ENCODE measurements at places on chromosomes 2 and 18. TPM values are rescaled to one million over a fixed set of nuclear protein-coding genes. Genes with fewer than 3 reads are reported as not detected.

Gene HADHB
- 161 TPM for polyA plus RNA-seq

- no peak for DNase-seq
Observed at GRCh38 chr2:240831594-240832204, 11.7 kb upstream of the KIF1A start.

Gene MARCHF4
- 0.09 TPM for polyA plus RNA-seq

Gene FAM161A
- 14.0 TPM for polyA plus RNA-seq

DNA sequence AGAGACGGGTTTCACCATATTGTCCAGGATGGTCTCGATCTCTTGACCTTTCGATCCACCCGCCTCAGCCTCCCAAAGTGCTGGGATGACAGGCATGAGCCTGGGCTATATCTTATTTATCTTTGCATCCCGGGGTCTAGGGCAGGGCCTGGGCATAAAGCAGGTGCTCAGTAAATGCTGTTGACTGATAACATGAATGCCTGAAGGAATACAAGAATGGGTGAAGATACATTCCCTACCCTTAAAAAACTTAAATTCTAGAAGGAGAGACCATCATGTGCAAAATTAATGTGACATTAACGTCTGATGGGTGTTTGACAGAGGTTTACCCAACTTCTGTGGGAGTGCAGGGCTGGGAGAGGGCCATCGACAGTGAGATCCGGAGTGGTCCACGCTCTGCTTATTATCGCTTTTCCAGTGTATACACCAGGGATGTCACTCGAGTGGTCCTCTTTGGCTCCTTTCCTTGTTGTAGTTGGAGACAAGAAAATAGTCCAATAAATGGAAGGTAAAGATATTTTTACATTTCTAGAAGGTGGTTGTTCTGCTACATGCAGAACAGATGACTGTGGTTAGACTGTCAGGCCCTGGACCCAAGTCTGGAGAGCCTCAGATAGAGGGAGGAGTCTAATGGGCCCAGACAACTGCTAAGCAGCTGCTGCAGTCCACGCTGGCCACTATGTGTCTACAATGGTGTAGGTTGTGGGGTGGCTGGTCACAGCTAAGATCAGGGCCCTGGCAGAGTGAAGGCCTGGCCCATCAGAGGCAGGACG, 131.7 kb downstream of the MYCN start:
- DNase-seq: no peak

Gene RND3
- 55.4 TPM for polyA plus RNA-seq

Gene GRHL1
- 8.0 TPM for polyA plus RNA-seq

Gene PLGLB1
- 21.8 TPM for polyA plus RNA-seq

Gene WDPCP
- 13.6 TPM for polyA plus RNA-seq

GRCh38 chr2:210429403-210430137, 47.0 kb downstream of the LANCL1 start:
- DNase-seq: no peak

DNA sequence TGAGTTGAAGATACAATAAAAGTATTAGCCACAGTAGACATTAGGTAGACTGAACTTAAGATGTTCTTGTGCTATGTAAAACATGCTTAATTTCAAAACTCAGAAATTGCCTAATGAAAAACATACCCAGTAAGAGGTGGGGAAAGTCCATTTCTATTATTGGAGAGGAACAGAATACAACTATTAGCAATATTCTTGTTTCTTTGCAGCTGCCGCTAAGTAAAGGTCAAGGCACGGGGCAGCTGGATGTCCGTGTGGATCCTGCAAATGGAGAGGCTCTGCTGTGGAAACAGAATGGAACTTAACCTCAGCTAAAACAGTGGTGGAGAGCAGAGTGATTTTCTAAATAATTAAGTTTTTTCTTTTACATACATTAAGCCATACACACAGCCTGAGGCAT, 139.2 kb upstream of the ARHGAP28 start:
- no peak for DNase-seq

DNA sequence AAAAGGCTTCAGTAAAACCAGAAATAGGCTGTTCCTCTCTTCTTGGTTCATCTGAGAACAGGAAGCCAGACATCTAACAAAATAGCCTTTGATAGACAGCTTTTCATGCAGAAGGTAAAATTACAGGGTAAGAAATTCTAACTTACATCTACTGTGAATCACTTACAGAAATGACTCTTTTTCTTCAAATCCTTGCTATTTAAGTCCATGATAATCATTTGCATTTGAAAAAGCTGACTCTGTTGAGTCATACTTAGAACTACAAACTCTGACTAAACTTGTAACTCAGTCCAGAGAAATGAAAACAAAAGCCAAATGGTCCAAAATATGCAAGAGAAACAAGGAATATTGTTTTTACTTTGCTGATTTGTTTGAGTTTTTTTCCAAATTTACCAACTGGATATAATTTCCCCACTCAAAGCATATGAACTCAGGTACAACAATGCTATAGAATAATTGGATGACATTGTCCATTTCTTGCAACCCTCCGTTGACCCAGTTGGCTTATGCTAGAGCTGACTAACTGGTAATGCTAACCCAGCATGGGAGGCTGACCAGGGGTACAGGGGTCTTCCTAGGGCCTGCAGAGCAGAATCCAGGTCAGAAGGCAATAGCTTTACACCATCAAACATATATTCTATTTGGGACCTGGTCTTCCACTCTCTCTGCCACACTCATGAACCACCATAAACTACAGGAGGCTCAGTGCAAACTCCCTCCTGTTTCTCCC, 18.8 kb upstream of the MREG start:
- no peak for DNase-seq

Gene LBH
- polyA plus RNA-seq: 117 TPM

DNA sequence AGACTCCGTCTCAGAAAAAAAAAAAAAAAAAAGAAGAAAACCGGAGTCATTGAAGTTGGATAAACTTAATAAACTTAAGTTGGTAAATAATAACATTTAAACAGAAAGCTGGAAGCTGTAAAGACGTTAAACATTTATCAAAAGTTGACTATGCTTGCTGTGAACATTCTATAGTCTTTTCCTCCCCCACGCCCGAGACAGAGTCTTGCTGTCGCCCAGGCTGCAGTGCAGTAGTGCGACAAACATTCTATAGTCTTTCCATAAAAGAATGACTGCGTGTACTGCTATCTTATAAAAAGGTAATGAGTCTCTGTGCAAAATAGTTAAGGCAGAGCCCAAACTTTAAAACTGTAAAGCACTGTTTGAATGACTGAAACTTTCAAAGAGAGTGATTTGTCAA, 45.2 kb downstream of the PPP4R1 start:
- no peak for DNase-seq

GRCh38 chr18:2515171-2515787, 56.0 kb downstream of the METTL4 start:
- DNase-seq: no peak

GRCh38 chr2:43751476-43751990, 22.3 kb upstream of the DYNC2LI1 start:
- no peak for DNase-seq

DNA sequence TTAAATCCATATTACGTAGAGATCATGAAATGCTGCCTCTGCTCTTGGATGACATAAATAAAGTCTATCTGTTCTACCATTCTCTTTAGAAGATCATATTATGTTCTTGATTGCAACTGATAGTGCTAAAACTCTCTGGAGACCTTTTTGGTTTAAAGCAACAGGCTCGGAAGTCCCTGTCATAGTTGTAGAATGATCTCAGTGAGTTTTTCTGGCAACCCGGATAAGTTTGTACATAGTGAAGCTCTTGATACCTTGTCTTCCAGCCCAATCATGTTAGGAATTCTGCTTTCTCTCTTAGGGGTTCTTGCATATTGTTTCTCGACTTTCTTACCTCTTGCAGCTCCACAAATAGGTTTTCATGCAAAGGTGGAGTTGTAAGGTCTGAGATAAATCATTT, 156.1 kb downstream of the TTC27 start:
- DNase-seq: no peak

DNA sequence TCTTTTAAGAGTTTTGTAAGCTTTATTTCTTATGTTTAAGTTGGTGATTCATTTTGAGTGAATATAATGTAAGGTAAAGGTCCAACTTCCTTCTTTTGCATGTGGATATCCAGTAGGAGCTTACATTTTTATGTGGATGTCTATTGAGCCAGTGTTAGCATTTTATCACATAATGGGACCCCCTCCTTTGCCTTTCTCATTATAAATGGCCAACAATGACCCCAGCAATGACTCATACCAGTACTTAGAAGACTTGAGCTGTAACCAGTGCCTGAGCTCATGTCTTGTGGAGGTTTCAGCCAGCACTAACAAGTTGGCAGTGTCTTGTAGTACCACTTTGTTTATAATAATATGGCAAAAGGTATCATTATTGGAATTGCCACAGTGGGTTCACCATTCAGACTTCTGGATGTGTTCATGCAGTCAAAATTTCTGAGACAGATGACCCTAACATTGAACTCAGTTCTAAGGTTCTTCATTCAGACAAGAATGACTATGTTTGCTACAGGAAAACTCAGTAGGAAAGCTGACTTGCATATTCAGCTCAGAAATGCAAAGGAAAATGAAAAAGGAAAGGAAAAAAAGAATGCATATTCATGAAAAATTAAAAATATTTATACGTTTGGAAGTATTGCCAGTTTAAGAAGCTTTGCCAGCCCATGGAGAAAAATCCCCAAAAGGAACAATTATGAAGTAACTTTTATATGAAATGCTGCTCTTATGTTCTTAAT, 41.0 kb downstream of the CDKL4 start:
- DNase-seq: no peak

DNA sequence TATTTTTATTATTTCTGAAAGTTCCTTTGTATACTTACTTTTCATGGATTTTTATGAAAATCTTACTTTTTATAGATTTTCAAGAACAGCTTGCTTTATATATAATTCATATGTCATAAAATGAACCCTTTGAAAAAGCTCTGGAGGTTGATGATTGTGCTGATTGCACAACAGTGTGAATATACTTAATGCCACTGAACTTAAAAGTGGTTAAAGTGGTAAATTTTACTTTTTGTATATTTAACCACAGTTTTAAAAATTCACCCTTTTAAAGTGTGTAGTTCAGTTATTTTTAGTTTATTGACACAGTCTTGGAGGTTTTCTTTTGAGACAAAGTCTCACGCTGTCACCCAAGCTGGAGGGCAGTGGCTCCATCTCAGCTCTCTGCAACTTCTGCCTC, 8.4 kb downstream of the SANBR start:
- no peak for DNase-seq

Gene LBX2
- polyA plus RNA-seq: 5.4 TPM

- no peak for DNase-seq
Observed at GRCh38 chr2:1633092-1633671, 111.1 kb downstream of the PXDN start.

Measured in left renal pelvis (tissue), 4 donors.